ENCODE measurements at places on chromosomes 7 and 10.

- DNase-seq, result no peak
Observed at GRCh38 chr10:18473424-18474117, 177.8 kb downstream of the NSUN6 start.

GRCh38 chr7:156998988-156999957 is 11.2 kb downstream of the MNX1 start:
- DNase-seq, result peak; percentile 52

- no peak for DNase-seq
Observed at GRCh38 chr10:62862447-62862846, 46.3 kb upstream of the EGR2 start.

DNA sequence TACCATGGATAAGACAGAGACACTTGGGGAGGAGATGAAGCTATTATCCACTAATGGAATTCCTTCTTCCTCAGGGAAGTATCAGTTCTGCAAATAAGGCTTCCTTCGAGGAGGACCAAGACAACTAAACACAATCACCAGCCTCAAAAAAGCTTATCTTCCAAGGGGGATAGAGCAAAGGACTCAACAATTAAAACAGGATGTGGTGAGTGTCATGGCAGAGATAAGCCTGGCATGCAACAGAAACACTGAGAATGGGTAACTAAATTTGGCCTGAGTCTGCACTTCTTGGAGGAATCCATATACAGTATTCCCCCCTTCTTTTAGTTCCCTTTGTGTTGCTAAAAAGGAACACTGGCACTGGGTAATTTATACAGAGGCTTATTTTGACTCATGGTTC is 1285.2 kb downstream of the GATA3 start:
- DNase-seq, result no peak

GRCh38 chr7:103076764-103077163 is 1.8 kb downstream of the ARMC10 start:
- DNase-seq, result no peak

GRCh38 chr7:47685712-47686376 is 103.9 kb upstream of the TNS3 start:
- DNase-seq, result no peak

- no peak for DNase-seq
Observed at GRCh38 chr7:6658618-6659345, 21.7 kb downstream of the ZNF316 start.
